ENCODE measurements at places on chromosomes 12 and 14.

- DNase-seq: no peak
Observed at GRCh38 chr12:56220611-56221231, 1.0 kb downstream of the RNF41 start.

DNA sequence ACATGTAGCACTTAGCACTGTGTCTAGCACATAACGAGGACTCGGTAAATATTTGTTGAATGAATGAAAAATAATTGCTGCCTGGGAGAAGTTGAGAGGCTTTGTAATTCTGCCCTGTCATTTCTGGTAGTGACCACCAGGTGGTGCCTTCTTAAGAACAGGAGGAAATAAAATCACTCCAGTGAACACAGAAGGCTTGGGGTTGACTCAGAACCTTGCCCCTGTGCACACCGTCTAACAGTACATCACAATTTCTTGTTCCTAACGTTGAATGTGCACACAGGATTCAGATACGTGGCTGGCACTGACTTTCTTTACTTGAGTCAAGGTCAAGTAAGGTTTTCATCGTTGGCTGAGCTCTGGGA, 91.8 kb downstream of the RGS6 start:
- peak; percentile 37 for DNase-seq

DNA sequence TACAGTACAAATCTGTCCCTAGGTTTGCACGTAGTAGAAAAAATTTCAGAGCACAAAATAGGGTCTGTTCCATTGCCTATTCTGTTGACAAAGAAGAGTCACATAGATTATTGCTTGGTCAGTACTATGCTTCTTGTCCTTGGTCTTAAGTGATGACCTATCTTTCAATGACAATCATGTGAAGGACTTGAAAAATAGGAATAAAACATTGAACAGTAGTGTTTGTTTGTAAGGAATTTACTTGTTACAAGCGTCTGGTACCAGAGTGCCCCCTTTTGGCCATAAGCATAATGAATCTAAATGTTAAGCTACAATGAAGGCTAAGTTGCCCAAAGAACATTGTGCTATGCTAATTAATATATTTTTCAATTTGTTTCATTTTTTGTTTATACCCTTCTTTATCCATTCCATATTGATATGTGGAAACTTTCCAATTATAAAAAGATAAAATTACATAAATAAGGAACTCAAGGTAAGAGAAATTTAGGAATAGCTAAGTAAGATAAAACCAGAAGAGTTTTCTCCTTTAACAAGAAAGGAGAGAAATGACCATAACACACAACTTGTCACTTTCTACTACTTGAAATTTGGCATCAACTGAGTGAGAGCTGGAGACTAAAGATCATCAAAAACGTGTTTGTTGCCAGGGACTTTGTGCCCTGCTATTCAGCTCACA, 204.7 kb downstream of the EPS8 start:
- DNase-seq: peak; percentile 62

GRCh38 chr12:6165395-6165794, 34.8 kb upstream of the CD9 start:
- DNase-seq: no peak

- no peak for DNase-seq
Observed at GRCh38 chr12:3456809-3457208, 34.2 kb upstream of the PRMT8 start.

GRCh38 chr12:29043069-29043468, 106.0 kb upstream of the FAR2 start:
- DNase-seq: no peak

DNA sequence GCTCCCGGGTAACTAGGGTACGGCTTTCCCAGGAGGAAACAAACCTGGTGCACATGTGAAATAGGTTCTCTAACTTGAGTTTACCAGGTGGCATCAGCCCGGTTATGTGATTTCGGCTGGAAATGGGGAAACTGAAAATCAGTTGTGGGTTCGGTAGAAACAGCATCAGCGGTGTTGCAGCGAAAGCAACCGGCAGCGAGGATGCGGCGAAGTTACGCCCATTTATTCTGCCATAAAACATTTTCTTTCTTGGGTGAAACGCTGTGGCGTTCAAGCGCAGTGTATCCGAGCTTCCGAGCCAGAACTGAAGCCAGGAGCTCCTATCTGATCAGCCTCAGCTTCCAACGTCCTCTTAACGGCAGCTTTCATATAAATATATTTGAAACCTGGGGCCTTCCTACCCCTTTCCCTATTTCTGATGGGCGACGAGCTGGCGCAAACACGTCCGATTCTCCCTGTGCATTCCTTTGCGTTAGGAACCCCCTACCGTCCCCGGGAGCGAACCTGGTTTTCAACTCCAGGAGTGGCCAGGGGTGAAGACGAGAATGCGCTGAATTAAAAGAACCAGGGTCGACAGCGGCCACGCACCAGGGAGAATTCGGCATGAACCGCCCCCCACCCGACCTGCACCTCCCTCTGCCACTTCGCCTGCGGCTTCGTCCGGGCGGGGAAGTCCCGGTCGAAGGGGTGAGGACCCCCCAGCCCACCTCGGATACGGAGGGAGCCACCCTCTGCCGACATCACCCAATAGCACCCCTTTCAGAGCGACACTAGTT, 1.6 kb downstream of the DPF3 start:
- no peak for DNase-seq

- no peak for DNase-seq
Observed at GRCh38 chr14:87148655-87149054, 844.3 kb downstream of the GALC start.

GRCh38 chr12:79174626-79175025, 310.1 kb downstream of the SYT1 start:
- no peak for DNase-seq
